ENCODE measurements at places on chromosomes 7 and 10.
A peak's percentile ranks its signal among the peaks of the same experiment; 100 is the strongest.

DNA sequence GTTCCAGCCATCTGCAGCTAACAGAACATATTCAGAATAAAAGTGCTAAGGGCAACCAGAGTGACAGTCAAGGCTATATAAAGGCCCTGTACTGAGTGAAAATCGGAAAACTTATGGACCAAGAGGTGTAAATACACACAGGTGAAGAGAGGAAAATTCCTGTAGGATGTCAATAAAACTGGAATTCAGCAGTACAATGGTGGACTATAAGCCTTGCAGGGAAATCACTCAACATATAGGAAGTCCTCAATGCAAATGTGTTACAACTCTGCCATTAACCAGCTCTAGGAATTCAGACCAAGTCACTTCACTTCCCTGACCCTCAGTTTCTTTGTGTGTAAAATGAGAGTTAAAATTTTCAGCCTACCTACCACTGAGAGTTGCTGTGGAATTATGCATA, 7.7 kb downstream of the USP6NL start:
- DNase-seq, result no peak

DNA sequence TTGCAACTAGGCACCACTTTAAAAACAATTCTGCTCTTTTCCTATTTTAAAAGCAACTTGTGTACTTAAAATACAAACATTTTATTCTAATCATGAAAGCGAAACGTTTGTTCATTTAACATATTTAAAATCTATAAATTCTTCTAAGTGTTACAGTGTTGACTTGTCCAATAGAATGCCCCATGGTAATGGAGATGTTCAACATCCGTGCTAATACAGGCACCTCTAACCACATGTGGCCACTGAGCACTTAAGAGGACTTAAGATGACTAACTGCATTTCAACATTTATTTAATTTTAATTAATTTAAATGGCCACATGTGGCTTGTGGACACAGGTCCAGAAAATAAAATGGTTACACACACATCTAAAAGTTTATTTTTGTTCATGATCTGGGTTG, 115.1 kb downstream of the TPK1 start:
- DNase-seq, result no peak

GRCh38 chr7:42017349-42017986, 219.5 kb downstream of the GLI3 start:
- DNase-seq, result peak; percentile 49

DNA sequence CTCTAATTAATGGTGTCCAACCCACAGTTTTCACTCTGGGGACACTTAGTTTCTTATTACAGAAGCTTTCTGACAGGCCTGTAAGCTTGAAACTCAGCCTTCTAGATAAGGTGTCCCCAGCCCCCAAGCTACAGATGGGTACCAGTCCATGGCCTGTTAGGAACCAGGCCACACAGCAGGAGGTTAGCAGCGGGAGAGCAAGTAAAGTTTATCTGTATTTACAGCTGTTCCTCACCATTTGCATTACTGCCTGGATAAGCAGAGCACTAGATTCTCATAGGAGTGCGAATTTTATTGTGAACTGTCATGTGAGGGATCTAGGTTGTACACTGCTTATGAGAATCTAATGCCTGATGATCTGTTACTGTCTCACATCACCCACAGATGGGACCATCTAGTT, 93.7 kb downstream of the TMEM26 start:
- no peak for DNase-seq

GRCh38 chr10:29657719-29658274, 23.0 kb upstream of the SVIL start:
- no peak for DNase-seq

- DNase-seq, result no peak
These were observed 35.8 kb downstream of the GNAT3 start for GRCh38 chr7:80476035-80476434.

DNA sequence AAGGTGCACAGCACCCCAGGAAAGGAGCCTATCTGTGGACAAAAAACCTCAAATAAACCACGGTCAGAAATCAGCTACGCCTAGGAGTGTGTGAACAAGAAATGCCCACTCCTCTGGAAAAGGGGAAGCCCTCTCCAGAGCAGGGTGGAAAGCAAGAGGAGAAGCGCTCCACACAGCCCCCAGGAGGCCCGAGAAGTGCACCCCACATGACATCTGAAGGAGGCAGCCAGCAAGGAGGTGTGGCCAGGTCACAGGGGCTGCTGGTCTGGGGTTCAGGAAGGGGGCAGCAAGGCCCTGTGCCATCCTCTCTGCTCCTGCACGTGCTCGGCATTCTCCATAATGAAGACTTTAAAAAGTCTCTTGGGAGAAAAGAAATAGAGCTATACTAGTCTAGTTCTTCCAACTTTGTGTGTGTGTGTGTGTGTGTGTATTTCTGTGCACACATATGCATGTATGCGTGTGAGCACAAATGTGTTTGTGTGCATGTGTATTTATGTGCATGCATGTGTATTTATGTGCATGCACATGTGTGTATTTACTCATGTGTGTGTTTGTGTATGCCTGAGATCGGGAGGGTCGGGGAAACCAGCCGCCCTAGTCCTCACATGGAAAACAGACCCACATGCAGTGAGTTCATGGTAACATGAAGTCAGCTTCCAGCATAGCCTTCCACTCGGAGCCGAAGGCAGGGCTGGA, 76.5 kb downstream of the TNS3 start:
- no peak for DNase-seq

DNA sequence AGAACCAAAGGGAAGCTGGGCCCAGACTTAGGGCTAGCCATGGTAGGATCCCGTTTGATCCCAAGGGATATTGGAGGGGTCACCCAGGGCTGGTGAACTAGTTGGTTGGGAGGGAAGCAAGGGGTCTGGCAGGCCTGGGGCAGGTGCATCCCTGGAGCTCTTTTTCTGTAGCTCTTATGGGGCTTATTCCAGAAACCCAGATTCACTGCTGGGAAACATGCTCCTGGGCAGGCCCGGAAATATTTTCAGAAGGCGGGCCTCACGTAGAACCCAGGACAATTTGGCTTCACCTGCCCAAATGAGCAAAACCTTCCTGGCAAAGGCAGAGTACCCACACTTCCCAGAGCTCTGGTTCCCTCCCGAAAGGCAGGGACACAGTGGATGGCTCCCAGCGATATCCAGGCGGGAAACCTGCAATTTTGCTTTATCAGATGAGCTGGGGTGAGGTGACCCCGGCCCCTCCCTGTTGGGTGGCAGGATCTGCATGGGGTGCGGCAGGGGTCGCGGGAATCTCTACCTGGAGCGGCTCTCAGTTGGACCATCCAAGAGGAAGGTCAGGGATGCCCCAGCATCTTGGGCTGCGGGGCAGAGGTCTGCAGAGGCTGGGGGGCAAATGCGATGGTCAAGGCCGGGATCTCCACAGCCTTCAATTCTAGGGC, 533.9 kb downstream of the TCERG1L start:
- DNase-seq, result no peak

All from muscle of arm (tissue), 14 donors.